ENCODE measurements at places on chromosomes 2 and 18.
A peak's percentile ranks its signal among the peaks of the same experiment; 100 is the strongest.

DNA sequence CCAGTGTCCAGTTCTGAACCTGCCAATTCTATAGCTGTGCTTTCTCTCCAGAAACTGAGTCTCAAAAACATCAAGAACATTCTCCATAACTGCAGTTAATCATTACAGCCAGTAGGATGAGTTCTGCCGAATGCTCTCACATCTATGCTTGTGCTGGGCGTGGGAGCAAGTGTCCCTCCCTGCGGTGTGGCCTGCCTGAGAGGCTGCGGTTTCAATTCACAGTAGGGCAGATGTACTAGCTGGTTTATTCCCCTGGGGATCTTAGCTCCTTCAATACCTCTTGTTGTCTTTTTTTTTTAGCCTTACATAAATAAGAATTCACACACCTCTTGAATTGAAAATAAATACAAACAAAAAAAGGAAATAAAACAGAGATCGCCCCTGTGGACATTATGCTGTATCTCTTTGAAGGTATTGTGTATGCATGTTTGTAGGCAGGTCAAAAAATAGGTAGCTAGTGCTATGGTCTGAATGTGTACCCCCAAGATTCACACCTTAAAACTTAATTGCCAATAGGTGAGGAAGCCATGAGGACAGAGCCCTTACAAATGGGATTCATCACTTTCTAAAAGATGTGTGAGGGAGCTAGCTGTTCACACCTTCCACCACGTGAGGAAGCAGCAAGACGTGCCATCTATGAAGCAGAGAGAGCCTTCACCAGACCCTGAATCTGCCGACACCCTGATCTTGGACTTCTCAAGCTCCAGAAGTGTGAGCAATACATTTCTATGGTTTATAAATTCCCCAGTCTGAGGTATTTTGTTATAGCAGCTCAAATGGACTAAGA is 74.3 kb downstream of the BCL2L11 start:
- peak; percentile 78 for DNase-seq

- DNase-seq: no peak
Observed at GRCh38 chr18:52685316-52685715, 345.3 kb downstream of the DCC start.

DNA sequence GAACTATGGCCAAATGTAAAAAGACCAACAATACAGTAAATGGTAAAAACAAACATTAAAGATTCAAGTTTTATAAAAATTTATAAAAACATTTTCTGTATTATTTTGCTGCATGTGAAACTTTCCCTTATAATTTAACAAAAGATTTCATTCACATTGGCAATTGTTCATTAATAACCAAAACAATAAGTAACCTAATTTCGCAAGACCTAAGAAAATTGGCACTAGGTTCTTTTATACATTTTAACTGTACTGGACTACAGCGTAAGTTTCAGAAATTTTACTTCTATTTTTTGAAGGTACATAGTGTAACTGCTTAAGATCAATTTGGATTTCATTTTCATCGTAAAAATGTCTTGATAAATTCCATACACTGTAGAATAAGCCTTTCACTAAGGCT is 77.2 kb downstream of the FANCL start:
- no peak for DNase-seq

DNA sequence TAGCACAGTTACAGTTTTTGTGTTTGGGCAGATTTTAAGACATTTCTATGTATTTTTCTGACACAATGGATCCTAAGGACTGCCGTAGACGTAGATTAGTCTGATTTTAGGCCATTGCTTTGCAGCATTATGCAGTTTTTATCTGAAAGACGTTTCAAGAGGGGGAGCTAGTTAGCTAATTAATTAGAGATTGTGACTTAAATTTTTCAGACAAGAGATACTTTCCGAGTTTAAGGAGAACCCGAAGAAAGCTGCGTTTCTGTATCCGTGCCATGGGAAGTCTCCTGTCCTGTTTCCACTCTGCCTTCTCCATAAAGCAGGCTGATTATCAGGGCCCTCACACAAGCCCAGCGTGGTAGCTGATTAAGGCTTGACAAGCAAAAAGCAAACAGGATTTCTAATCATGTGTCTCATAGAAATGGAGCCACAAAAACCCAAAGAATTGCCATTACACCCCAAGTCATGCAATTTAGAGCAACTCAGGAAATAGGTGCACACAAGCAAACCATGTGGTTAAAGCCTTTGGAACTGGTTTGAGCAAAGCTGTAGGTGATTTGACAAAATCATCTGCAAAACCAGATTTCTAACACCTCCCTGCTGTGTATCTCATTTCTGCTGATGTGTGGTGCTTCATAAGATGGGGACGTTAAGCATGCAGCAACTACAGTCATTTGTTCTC is 808.1 kb downstream of the RNF144A start:
- no peak for DNase-seq

- DNase-seq: no peak
Observed at GRCh38 chr2:173574324-173575112, 219.8 kb downstream of the CDCA7 start.

GRCh38 chr2:75289771-75290170 is 90.5 kb upstream of the TACR1 start:
- no peak for DNase-seq

DNA sequence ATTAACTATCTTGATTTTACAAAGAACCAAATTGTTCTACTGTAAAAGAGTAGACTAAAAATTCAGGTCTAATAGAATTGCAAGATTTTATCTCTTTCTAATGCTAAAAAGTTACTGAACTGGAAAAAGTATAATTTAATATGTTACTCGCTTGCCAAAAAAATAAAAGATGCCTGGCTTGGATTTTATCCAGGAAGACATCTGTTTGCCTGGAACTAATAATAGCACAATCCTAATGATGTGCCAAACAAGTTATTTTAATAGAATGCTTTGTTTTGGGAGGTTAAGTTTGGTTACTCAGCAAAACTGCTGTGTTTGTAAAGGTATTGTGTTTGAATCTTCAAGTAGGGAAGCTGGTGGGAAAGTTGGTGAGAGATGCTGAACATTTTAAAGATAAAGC is 19.4 kb upstream of the ZSWIM2 start:
- DNase-seq: no peak

DNA sequence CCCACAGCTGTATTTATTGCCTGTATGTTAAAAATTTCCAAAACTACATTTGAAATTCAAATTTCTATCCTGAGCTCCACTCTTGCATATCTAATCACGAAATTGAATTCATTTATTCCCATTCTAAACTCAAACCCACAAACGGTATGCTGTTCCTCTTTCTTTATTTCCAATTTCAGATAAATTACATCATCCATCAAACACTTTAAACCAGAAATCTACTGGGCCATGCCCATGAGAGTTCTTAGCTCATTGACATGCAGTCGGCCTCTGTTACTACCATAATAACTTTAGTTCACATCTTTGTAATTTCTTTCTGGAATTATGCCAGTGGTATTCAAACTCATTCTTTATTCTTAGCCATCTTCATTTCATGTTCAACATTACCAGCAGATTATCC is 100.3 kb downstream of the COL3A1 start:
- DNase-seq: no peak

DNA sequence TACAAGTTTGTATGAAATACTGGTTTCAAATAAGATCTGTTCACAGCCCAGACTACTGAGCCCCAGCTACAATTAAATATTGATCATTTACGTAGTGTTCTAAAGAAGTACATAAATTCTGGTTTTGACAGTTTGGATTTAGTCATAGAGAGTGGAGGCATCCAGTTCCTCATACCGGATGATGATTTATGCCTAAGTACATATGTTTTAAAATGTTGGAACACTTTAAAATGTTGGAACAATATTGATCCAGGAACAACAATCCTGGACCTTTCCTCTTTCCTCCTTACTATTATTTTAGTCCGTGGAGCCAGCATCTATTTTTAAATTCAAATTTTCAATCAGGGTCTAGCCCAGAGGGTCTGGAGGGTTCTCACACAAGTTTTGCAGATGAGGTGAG is 22.8 kb upstream of the TTN start:
- DNase-seq: no peak
